ENCODE measurements at places on chromosomes 11 and 22.

DNA sequence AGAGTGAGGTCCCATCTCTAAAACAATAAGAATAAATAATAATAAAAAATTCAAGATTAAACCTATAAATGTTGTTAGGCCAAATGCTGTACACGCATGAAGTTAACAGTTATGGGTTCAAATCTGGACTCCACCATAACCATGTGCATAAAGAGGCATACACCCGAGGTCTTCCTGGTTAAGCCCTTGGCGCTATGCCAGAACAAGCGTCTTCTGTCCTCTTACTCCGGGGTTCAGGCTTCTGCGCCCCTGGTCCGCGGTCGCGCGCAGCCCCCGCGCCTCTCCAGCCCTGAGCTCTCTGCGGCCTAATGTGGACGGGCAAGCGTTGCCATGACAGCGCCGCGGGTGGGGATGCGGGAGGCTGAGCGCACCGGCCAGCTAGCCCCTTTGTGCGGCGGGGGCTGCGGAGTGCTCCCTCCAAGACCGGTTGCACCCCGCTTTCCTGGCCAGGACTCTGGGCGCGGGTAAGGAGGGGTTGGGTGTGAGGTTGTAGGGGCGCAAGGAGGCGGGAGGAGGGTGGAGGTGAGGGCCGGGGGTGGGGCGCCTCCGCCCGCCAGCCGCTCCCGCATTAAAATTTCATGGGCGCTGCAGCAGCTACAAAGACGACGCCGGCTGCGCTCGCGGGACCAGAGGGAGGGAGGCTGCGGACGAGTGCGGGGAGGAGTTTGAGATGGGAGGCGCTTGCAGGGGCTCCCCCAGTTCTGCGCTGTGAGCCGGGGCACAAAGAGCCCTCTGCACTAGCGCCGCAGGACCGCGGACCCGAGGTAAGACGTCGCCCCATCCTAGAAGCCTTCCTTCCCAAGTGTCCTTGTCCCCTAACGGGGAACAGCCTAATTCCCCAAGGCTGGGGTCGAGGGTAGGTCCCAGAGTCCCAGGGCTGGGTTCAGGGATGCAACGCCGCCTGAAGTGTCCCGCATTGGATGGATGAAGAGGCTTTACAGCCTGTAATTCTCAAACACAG, at the start of gene MIAT:
Gene MIAT (plus strand): TSS at position 698 of the 961 bp plus-strand sequence.
- no peak for DNase-seq

- no peak for DNase-seq
Observed at GRCh38 chr11:106217456-106217855, 140.0 kb downstream of the AASDHPPT start.

DNA sequence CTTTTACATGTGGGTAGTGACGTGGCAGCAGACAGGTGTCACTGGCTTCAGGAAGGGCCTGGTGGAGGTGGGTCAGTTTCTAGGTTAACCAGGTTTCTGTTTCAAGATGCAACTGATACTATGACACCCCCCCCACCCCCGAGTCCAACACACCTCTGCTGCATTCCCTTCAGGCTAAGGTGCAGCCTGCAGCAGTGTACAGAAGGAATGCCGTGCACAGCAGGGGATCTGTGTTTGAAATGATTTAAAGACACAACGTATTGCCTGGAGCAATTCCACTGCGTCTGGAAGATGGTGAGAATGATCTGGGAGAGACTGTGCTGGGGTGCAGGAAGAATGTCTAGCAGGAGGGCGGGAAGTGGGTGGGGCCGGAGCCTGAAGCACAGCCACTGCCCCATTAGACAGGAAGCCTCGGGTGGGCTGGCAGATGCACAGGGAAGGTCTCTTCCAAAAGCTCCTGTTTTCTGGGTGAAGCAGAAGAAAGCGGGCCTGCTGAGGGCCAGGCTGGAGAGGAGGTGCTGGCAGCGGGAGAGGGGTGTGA, 11.9 kb upstream of the TESMIN start:
- no peak for DNase-seq

DNA sequence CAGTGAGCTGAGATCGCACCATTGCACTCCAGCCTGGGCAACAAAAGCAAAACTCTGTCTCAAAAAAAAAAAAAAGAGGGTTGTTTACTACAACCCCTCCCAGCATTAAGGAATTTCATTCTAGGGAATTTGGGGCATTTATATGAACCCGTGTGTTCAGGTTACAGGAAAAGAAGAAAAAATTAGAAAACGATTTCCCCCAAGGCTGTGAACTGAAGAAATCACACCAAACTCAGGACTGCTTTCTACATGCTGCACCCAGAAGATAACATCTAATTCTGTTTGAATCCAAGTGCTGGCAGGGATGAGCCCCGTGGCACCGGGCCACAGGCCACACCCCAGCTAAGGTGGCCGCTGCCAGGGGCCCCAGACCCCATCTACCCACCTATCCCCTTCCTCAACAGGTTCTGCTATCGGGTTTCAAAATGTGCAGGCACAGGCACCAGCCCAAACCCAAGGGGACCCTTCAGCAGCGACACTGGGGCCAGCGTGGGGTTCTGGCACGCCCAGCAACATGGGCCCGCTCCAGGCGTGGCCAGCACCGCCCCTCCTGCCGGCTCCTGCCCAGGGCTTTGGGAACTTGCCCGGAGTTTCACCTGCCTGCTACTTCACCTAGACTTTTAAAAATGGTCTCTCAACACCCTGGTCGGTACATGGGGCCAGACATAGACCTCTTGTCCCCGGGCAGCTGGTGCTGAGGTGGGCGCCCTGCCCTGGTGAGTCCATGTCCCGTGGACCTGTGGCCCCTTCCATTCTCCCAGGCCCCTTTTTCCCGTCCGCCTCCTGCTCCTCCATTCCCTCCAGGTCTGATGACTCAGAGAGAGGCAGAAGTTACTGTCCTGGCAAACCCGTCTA, 11.8 kb downstream of the CELSR1 start:
- no peak for DNase-seq

- DNase-seq = no peak
Observed at GRCh38 chr22:47086596-47087248, 324.3 kb downstream of the TBC1D22A start.

GRCh38 chr11:61694602-61694939, 14.4 kb downstream of the DAGLA start:
- no peak for DNase-seq

- DNase-seq = no peak
Observed at GRCh38 chr11:34417202-34417601, 21.5 kb upstream of the CAT start.

GRCh38 chr11:69928975-69929374, 109.8 kb upstream of the FGF3 start:
- DNase-seq = no peak

DNA sequence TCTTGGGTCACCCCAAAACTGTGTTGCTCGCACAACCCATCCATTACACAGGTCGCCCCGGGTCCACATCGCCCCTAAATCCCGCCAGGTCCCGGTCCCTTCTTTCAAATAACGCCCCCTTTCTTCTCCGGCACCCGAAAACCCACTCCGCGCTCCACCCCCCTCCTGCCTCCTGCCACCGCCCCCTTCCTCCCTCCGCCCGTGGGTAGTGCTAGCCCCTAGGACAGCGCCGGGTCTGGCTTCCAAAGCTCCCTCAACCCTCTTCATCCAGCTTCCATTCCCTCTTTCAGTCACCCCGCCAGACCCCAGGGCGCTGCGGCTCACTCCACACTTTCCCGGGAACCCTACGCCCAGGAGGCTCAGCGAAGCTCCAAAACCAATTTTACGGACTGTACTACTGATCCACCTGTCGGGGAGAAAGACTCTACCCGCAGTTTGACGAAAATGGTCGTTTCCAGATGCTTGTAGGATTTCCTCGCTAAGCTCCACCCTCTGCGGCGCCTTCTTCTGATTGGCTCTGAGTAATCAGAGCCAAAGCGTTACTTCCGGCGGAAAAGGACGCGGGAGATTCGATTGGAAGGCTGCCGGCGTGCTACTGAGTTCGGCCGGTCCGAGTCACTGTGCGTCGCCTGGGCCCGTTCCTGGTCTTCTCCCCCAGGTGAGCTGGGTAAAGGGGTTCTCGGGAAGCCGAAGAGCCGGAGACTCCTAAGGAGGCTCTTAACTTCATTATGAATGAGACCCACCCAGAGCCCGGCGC, at the start of gene DDIAS:
Gene DDIAS (plus strand): TSS at position 572 of the 757 bp plus-strand sequence. CDS start 13,003 bp downstream, outside the sequence.
- peak; percentile 82 for DNase-seq

DNA sequence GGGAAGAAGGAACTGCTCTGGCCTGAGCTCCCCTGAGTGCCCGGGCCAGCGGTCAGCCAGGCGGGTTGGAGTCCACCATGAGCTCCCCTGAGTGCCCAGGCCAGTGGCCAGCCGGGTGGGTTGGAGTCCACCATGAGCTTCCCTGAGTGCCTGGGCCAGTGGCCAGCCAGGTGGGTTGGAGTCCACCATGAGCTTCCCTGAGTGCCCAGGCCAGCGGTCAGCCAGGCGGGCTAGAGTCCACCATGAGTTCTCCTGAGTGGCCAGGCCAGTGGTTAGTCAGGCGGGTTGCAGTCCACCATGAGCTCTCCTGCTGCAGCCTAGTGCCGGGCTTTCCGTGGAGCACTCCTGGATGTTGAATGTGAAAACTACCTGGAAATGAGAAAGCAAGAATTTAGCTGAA, 844.0 kb downstream of the TBC1D22A start:
- no peak for DNase-seq

GRCh38 chr11:126992065-126992803, 8.3 kb downstream of the KIRREL3 start:
- DNase-seq = no peak

GRCh38 chr11:118152552-118153471, at the start of gene SCN4B:
SCN4B (minus strand) TSS chr11:118152823; CDS start chr11:118152673, 150 bp downstream.
- DNase-seq = no peak

DNA sequence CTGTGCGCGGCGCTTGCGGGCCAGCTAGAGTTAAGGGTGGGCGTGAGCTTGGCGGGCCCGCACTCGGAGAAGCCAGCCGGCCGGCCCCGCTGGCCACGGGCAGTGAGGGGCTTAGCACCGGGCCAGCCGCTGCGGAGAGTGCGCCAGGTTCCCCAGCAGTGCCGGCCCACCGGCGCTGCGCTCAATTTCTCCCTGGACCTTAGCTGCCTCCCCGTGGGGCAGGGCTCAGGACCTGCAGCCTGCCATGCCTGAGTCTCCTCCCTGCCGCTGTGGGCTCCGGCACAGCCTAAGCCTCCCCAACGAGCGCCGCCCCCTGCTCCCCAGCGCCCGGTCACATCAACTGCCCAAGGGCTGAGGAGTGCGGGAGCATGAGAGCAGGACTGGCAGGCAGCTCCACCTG, 5.2 kb upstream of the PES1 start:
- no peak for DNase-seq

- DNase-seq = no peak
Observed at GRCh38 chr22:37229012-37229804, 14.9 kb downstream of the RAC2 start.

All from CMK (cell line).